SIG-M5 (cell line): ENCODE measurements at places on chromosomes 1 and 21.

DNA sequence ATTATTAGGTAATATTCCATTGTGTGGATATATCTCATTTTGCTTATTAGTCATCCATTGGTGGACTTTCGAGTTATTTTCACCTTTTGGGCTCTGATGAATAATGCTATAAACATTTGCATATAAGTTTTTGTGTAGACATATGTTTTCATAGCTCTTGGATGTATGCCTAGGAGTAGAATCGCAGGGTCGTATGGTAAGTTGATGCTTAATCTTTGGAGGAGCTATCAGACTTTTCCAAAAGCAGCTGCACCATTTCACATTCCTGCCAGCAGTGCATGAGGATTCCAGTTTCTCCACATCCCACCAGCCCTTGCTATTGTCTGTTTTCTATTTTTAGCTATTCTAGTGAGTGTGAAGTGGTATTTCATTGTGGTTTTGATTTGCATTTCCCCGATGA lies 120.3 kb upstream of the TMEM51 start:
- DNase-seq, result no peak

DNA sequence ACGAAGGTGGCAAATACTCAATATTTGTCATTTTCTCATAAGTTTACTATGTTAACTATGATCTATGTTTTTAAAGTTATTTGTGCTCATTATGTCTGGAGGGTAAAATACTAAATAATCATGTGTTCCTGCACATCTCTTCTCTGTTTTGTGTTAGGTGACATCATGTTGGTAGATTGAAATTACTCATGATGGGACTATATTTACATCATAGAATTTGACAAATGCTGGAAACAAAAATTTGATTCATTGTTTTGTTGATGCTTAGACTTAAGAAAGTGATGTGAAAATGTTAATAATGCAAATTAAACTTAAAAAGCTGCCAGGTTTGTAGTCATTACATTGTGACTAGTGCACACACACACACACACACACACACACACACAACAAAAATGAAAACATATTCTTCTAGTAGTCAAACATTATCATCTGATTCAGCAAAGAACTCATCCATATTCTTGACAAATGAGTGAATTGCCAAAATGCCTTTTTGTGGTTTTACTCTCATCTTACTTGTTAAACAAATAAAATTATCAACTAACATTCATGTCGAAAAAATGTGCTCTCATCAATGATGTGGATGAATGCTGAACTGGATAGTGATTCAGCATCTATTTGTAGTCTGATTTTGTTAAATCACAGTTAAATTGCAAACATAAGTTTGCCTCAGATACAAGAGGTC lies 870.7 kb downstream of the BRINP3 start:
- no peak for DNase-seq

- no peak for DNase-seq
Observed at GRCh38 chr1:207823880-207824566, 72.2 kb downstream of the CD46 start.

DNA sequence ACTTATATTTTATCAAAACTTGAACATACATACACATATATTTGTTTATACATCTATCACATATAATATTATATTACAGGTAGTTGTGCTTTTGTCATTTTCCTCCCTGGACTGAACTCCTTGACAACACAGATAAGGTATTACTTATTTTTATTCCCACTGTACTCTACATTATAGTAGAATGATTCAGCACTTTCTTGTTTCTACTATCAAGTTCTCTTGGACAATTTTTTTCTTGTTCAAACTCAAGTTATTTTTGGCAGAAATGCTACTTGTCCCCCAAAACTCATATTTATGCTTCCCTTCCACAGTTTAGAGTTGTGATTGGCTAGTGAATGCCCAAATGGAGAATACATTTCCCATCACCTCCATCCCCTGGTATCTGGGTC lies 10.8 kb upstream of the PTPRC start:
- DNase-seq, result no peak

GRCh38 chr1:47997289-47998200 lies at the start of gene TRABD2B:
Gene TRABD2B (minus strand): TSS chr1:47997385.
- no peak for DNase-seq

DNA sequence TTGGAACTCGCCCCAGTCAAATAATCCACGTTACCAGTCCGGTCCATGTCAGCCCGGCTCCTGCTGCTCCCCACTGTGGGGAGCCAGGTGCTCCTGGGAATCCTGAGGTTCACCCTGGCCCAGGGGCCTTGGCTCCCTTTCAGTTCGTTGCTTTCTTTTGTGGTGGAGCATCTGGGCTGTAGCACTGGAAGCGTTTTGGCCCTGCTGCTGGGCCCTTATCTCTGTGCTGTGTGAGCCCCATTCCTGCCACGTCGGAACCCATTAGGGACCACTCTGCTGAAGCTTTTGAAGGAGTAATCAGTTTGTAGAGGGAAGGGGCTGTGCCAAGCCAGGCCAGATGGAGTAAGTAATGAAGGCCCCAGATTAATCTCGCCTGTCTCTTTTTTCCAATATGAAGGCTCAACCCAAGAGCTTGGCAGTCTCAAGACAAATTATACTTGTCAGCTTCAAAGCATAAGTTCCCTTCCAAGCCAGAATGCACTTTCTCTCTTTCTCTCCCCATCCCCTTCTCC lies 82.3 kb downstream of the PGM1 start:
- no peak for DNase-seq

DNA sequence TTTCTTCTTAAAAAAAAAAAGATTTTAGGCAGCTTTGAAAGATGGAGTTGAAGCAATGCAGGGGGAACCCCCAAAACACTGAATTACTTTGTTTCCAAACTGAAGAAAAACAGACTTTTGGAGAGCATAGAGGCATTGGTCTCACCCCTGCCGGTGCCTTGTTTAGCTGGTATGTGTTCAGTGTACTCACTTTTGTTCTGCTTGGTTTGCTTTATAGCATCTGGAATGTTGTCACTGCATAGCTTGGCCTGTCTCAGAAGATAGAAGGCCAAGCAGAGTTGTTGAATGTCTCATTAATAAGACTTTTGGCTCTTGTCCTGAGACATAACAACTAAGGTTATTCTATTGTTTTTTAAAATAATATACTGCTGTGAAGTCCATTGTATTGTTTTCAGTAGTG lies 6.9 kb downstream of the THRAP3 start:
- DNase-seq, result no peak

DNA sequence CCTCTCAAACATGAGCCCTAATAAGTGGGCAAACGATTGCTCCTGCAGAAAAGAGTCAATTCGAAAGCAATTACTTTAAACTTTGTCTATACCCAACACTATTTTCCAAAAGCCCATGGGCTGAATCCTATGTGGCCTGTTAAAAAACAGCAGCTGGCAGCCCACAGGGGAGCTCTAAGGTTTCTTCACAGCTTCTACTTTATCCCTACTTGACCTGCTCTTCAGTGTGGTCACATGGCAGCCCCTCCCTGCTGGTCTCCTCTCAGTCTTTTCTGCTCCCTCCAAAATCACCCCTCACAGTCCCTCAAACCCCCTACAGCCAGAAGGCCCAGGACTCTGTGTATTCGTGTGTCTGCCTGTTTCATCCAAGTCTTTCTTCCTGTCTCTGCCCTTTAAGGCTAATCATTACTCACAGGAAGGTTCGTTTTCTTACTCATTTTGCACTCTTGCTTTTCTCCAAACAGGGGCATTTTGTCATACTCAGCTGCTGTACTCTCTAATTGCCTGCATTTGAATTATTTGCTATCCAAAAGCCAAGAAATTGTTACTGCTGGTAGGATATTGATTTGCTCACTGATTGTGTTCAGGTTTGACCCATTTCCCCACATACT lies 62.4 kb upstream of the FAM3B start:
- DNase-seq, result no peak

GRCh38 chr1:32900956-32901822 lies at the start of gene TMEM54:
Gene TMEM54 (minus strand): TSS chr1:32901389. CDS start chr1:32901238, 151 bp downstream.
- no peak for DNase-seq

GRCh38 chr1:197808880-197809279 lies 33.6 kb upstream of the DENND1B start:
- DNase-seq, result no peak

- no peak for DNase-seq
Observed at GRCh38 chr1:31568895-31569595, 7.3 kb upstream of the TINAGL1 start.
